ENCODE measurements at places on chromosomes 1 and 21.

- no peak for DNase-seq
Measured at GRCh38 chr1:180301135-180301742, 71.2 kb downstream of the LHX4 start.

GRCh38 chr21:32611471-32611997 lies 643 bp downstream of the CFAP298 start:
- no peak for DNase-seq

- DNase-seq, result no peak
Measured at GRCh38 chr1:29501227-29501976, 265.1 kb downstream of the PTPRU start.

- DNase-seq, result no peak
Measured at GRCh38 chr1:11613347-11613746, 40.9 kb downstream of the FBXO2 start.

- no peak for DNase-seq
Measured at GRCh38 chr1:82449506-82450057, 648.8 kb downstream of the ADGRL2 start.

- DNase-seq, result no peak
Measured at GRCh38 chr1:25707280-25708016, 90.9 kb downstream of the MAN1C1 start.

DNA sequence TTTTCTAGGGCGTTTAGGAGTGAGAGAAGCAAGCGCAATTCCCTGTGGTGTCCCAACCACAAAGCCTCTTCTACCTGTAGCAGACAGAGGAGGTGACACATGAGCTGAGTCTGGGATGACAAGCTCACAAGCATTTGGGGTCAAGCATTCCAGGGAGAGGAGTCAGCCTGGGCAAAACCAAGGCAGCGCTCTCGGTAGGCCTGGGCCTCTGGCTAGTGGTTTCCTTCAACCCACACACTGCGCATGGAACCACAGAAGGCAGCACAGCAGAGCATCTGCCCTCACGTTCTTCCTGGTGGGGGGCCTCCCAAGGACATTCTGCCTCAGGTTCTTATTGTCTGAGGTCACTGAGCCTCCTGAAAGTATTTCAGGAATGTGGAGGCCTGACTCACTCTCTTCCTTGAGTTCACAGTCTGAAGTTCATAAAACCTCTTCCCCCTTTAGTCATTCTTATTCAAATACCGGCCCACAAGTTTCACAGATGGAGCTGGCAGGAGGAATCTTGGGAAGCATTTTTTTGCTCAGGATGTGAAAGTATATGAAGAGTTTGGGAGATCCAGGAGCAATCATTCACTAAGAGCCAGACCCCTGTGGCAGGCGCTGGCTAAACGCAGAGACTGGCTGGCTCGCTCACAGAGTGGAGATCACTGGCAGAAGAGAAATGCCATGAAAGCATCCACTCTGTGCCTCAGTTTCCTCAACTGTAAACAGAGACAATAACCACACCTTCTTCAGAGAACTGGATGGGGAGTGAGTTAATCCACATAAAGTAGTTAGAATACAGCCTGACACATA lies 26.8 kb downstream of the CCN1 start:
- no peak for DNase-seq

- DNase-seq, result no peak
Measured at GRCh38 chr21:25983745-25984144, 186.8 kb downstream of the APP start.

DNA sequence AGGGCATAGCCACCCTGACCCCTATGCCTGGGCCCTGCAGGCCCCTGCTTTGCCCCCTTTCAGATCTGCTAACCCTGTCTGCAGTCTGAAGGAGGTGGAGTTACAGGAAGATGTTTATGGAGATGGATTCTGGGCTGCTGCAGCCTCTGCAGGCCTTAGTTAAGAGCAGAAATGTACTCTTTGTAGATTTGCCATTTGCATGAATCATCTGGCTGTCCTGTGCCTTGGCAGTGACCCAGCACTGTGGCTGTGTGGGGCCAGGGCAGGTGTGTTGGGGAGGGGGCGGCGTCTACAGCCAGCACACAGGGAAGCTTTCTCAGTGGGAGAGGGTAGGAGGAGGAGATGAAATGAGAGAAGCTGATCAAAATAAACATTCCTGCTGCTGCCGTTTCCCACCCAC lies 867.3 kb downstream of the PLA2G4A start:
- DNase-seq, result no peak

DNA sequence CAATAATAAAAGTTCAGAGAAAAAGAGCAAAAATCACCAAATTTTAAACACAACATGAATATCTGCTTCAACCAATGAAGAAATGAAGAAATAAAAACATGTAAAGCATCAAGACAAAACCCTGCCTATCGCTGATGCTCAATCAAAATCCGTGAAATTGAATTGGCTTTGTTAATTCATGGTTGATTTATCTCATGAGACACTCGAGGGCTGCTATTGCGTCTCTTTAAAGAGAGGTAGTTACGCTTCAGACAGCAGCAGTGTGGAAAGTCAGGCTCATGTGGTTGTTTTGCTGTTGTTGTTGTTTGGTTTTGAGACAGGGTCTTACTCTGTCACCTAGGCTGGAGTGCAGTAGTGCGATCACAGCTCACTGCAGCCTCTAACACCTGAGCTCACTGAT lies 65.5 kb upstream of the RGS7 start:
- no peak for DNase-seq

GRCh38 chr21:31558189-31558961 lies 101.1 kb upstream of the SOD1 start:
- DNase-seq, result no peak

- DNase-seq, result no peak
Measured at GRCh38 chr1:75786901-75787493, 941 bp downstream of the RABGGTB start.

DNA sequence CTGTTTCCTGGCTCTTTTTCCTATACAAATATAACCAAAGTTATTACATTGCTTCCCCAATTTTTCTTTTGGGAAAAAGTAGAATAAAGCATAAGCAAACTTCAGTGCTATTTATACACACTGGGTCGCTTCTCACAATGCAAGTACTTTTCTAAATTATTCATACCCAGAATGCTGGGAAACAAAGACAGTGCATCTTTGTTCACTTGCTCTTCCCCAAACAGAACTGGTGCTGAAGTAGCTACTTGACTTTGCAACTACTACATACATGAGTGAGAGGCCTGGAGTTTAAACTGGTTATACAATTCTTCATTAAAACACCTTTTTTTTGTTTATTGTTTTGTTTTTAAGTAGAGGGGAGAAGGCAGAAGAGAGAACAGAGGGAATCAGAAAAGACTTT lies 40.2 kb downstream of the STX6 start:
- DNase-seq, result no peak

DNA sequence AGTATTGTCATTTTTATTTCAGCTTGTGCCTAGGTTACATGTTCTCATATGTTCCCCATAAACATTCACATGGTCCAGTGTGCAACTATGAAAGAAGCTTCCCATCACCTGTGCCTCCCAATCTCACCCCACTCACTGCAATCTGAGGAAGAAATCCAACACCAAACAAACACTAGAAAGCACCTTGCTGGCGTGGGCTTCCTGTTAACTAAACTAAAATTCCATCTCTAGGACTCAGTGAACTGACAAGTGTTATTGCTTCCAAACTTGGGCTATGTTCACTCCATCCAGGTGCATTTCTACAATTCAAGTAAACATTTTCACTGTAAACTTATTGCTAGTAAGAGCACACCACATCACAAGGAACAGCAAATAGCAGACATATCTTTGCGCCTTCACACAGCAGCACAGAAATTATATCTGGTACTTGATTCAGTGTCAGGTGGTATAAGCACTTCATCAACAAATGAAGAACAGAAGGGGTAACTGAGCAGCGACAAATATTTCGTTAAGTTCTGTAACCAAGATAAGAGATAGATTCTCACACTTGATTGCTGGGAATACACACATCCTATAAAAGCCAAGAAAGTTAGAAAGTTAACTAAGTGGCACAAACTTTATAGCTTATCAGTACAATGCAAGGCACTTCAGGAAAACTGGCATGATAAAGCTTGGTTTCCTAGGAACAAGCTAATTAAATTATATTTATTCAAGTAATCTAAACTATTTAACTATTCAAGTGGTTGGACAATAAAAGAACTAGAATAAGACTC lies 8.9 kb upstream of the KCNJ15 start:
- no peak for DNase-seq

GRCh38 chr1:165924117-165924516 lies 96.7 kb downstream of the UCK2 start:
- DNase-seq, result no peak

DNA sequence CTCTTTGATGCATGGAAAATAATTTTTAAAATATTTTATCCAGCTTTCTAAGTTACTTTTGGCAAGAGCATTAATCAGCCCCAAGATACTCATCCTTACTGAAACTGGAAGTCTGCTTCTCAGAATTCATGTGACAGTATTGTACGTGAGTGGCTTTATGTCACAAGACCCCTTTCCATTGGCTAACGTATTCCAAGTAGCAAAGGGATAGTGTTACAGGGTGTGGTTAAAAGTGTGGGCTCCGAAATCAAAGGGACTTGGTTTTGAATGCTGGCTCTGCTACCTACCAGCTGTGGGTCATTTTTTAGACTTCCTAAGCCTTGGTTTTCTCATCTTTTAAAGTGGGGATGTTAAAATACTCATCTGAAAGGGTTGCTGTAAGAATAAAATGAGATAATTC lies 91.7 kb downstream of the RHOU start:
- no peak for DNase-seq

DNA sequence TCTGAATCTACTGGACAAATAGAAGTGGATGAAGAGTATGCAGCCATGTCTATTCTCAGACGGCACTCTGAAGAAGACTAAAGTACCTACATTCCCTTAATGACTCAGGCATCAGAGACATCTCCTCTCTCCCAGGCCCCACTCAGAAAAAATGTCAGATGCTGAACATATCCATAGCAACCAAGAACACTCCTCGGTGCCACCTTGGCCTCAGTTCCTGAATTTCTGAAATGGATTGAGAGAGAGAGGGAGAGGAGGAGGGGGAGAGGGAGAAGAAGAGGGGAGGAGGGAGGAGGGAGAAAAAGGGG lies 16.0 kb upstream of the OVAAL start:
- DNase-seq, result no peak

All from activated CD4-positive, CD25-positive, alpha-beta regulatory T cell (primary cell).